Activated CD4-positive, alpha-beta T cell treated with anti-CD3 and anti-CD28 coated beads for 1 hour (primary cell): ENCODE measurements at places on chromosomes 12 and 14.

GRCh38 chr12:124361074-124361970 is 66.4 kb downstream of the RFLNA start:
- DNase-seq: no peak

DNA sequence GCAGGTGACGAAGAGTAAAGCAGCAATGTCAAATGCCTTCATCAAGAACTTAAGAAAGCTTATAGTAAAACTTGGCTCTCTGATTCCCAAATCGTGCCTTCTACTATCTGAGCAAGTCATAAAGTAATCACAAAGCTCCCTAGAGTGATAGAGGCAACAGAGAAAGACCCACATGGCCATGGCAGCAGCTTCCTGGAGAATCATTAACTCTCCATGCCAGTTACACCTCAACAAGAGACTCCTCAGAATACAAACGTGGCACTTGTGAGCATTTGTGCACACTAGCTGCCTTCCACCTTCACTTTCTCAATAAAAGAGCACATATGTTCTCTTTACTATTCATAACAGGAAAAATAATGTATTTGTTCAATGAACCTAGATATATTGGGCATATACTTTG is 48.0 kb downstream of the PLCZ1 start:
- no peak for DNase-seq

- DNase-seq: no peak
Observed at GRCh38 chr12:108853981-108854446, 3.4 kb downstream of the SSH1 start.

- no peak for DNase-seq
Observed at GRCh38 chr12:3602488-3602887, 111.5 kb downstream of the PRMT8 start.

DNA sequence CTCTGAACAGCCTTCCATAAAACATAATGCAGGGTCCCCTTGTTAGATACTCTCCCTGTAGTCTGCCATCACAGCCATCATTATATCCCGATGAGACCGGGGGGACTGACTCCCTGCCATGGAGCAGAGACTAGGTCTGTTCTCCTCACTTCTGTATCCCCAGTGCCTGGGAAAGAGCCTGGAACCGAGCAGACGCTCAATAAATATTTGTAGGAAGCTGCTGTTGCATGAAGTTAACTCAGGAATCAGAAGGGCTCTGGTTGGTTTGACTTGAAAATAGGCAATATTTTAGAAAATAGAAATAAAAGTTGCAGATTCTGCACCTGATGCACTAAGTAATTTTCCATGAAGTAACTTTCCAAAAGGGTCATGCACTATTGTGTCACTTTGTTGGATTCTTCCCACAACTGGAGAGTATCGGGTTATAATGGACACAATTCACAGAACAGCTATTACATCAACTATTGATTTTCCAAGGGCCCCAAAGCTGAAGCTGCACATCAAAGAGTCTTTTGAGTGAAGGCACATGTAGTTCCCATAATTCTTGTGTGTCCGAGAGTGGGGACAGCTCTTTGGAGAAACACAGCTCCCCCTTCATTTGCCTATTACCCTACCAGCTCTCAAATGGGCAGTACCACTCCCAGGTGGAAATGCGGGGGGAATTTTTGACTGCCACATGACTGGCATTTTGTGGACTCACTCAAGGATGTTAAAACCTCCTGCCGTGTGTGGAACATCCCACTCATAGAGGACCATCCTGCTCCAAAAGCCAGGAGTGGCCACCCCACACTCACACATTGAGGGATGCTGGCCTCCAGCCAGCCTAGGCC is 18.8 kb downstream of the CLMN start:
- no peak for DNase-seq

- no peak for DNase-seq
Observed at GRCh38 chr14:21192447-21192822, 36.6 kb upstream of the OR5AU1 start.

GRCh38 chr14:34372786-34373185 is 89.3 kb downstream of the SPTSSA start:
- no peak for DNase-seq

DNA sequence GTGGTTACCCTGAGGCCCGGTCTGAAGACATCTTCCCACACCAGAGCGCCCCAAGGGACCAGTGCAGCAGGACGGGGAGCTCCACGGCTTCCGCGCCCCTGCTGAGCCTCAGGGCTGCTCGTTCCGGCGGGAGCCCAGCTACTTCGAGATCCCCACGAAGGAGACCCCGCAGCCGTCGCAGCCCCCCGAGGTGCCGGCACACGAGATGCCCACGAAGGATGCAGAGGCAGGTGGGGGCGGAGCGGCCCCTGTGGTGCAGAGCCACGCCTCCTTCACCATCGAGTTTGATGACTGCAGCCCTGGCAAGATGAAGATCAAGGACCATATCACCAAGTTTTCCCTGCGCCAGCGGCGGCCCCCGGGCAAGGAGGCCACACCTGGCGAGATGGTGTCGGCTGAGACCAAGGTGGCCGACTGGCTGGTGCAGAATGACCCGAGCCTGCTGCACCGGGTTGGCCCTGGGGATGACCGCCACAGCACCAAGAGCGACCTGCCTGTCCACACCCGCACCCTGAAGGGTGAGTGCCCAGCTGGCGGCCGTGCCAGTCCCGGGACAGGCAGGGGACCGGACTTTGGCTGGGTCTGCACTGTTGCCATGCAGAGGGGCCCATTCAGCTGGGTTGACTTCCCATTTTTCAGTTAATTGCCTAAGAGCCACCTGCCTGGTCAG is 18.1 kb downstream of the CEP170B start:
- no peak for DNase-seq

GRCh38 chr14:61257469-61258057 is 23.6 kb downstream of the TMEM30B start:
- DNase-seq: no peak

DNA sequence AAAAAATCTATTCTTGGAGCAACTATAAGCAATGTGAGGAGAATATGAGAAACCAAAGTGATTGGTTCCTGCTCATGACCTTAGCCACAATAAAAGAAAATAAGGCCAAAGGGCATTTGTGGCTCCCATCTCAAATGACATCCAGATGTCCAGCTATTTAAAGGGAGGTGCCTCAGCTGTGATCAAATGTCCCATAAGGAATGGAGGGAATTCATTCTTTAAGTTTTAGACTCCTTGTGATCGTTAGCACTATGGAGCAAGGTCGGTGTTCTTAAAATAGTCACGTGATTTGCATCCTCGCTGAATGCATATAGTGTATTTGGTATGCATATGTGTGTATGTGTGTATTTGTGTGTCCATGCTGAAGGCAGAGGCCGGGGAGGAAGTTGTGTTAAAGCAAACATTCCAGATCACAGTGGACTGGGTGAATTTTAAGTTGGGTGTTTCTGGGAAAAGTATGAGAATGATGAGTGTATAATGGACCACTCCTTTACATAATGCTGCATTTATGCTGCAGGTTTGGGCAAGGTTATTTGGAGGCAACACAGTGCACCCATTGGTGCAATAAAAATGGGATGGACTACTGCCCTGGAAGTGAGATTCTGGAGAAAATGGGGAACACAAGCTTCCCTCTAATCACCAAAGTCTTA is 5.6 kb upstream of the E2F7 start:
- no peak for DNase-seq
